ENCODE measurements at places on chromosomes 4 and X.

DNA sequence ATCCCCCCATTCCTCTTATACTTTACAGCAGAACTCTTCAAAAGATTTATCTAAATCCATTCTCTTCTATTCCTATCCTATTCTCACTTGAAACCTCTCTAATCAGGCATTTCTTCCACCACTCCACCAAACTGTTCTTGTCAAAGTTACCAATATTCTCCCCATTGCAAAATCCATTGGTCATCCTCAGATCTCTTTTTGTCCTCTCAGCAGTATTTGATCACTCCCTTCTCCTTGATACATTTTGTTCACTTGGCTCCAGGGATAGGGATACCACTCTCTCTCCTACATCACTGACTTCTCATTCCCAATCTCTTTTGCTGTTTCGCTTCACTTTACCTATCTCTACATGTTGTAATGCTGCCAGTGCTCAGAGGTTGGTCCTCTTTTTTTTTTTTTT lies 2.8 kb upstream of the MTMR8 start:
- no peak for DNase-seq

DNA sequence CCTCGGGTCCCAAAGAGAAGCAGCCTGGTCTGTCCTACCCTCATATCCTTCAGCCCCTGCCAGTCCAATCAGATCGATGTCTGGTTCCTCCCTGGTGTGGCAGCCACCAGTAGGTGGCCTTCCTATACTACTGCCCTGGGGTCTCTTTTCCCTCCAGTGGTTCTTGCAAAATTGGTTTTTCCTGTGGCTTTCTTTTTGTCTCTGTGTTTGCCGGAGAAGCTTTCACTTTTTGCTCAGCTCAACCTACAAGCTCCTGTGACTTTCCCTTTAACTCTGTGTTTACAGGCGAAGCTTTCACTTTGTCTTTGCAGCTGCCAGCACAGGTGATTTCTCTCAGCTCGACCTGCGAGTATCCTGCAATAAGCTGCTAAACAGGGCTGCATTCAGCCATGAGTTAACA lies 46.8 kb downstream of the UGT2A3 start:
- DNase-seq, result no peak

- DNase-seq, result no peak
Measured at GRCh38 chr4:56311299-56311975, 75.9 kb downstream of the AASDH start.

DNA sequence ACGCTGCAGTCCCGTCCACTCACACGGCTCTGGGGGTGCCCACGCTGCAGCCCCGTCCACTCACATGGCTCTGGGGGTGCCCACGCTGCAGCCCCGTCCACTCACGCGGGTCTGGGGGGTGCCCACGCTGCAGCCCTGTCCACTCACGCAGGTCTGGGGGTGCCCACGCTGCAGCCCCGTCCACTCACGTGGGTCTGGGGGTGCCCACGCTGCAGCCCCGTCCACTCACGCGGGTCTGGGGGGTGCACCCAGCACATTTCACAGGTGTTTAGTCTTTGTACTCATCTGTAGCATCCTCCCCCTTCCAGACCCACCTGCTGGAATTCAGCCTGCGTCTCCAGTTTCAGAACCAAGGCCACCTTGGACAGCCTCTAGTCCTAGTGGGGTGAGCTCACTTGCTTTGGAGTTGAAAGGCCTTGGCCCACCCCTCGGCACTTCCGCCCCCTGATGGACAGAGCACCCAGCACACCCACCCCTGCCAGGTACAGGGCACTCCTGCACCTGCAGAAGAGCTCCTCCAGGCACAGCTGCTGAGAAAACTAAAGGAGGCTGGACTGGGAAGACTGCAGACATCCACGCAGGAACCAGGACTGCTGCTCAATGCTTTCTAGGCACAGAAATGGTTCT lies 73.0 kb downstream of the ABLIM2 start:
- DNase-seq, result no peak

DNA sequence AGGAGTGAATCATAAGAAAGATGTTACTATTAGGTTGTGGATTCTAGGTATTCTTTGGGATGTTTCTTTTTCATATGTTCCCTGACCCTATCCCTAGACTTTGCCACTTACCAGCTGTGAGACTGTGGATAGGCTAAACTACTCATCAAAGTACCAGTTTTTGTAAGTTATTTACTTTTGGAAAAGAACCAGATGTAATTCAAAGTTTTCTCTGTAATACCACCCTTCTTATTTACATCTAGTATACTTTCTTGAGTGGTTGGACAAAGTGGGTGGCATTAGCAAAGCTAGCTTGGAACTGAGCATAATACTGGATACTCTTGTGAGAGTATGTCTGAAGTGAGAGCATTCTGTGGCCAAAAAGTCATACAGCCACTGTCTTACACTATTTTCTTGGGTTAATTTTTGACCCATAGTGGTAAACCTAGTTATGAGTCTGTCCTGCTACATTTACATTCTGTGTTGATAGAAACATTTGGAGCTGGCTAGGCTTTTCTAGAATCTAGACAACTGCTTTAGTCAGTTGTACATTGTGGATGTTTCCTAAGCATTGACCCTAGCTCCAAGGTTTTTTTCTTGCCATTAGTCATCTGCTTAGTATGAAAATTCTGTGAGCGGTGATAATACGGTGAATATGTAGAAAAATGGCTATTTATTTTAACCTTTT lies 41.7 kb downstream of the KDM6A start:
- DNase-seq, result peak; percentile 67

DNA sequence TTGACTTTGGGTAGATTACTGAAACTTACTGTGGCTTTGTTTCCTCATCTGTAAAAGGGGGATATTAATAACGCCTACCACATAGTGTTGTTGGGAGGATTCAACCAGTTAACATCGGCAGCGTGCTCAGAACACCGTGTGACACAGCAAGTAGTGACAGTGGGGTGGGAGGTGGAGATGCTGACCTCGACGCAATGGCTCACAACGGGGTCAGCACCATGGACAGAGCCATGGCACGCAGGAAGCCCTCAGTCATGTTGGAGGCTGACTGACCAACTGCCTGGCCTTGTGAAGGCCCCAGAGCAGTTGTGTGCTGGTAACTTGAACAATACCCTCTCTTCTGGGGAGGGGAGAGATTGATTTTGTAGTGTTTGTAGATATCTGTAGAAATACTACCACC lies 93.2 kb downstream of the WFS1 start:
- DNase-seq, result peak; percentile 16

- DNase-seq, result no peak
Measured at GRCh38 chr4:19230906-19231545, 1020.7 kb upstream of the SLIT2 start.

- no peak for DNase-seq
Measured at GRCh38 chr4:183919141-183919540, 14.0 kb downstream of the STOX2 start.

DNA sequence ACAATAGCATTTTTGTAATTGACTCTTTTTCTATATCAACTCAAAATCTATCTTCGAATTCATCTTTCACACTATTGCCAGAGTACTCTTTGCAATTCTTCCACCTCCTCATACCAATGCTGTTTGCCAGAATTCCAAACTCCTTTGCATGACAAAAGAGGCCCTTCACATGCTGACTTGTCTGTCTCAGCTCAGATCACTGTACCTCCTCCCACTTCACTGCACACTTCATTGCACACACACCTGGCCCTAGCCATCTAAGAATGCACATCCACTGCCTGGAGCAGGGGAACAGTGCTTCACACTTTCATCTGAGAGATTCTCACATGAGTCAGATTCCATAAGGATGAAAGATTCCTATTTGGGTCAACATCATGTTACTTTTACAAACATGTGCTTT lies 56.5 kb downstream of the PRDM5 start:
- DNase-seq, result no peak

- DNase-seq, result peak; percentile 21
Measured at GRCh38 chr4:187075514-187075913, 351.9 kb upstream of the FAT1 start.

Measured in amniotic epithelial cell (primary cell).